ENCODE measurements at places on chromosomes 1 and 21. TPM values are rescaled to one million over a fixed set of nuclear protein-coding genes. Genes with fewer than 3 reads are reported as not detected.

Gene ERICH3
- not detected for total RNA-seq

Gene LMOD1
- 22.2 TPM for total RNA-seq

Gene TRIM45
- total RNA-seq = 7.3 TPM

Gene VAV3
- total RNA-seq = under 0.01 TPM

Gene COA6
- total RNA-seq = 28.5 TPM

Gene TEX38
- total RNA-seq = 0.29 TPM

Gene PCBP3
- total RNA-seq = 1.9 TPM

Gene EFNA4
- 2.5 TPM for total RNA-seq

Gene CELA2B
- not detected for total RNA-seq

Data from smooth muscle cell of trachea (primary cell).